ENCODE measurements at places on chromosomes 1 and 21. TPM values are rescaled to one million over a fixed set of nuclear protein-coding genes. Genes with fewer than 3 reads are reported as not detected.

DNA sequence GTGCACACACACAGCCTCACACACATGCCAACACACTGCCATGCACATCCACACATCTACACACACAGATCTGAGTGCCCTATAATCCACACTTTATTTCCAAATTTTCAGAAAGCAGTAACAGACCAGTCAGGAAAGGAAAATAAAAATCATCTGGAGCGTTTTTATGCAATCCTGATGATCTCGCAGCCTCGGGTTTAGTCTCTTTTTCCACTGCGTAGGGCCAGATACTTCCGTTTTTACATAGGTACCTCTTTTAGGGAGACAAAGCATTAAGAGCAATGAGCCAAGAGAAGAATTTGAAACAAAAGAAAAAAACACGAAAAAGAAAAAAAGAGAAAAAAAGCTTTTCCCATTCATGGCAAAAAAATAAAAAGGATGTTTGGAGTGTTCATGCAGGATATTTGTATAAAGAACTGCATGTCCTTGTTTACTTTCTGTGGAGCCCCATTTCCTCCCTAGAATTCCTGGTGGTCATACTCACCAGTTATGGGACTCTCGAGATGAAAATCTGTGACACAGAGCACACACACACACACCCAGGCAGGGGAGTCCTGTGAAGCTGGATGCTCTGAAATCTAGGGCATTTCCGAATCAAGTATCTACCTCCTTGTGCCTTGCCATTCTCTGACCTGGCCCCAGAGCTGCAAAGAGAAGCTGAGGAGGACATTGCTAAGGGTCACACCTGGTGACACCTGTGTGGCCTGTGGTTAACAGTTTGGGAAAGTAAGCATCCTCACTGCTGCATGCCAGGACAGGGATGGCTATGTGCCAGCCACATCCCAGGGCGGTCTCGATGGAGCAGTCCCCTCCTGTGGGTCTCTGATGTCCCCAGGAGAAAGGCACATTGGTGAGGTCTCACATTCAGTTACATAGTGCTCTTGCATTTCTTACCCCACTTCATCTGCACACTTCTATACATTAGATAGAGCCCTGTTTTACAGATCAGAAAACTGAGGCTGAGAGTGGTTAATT, 83.6 kb downstream of the RUNX1 start:
- no peak for DNase-seq

PRAMEF5 gene
- total RNA-seq = not detected

WNT9A gene
- 0.79 TPM for total RNA-seq

GRCh38 chr1:9281071-9281827, 11.4 kb upstream of the SPSB1 start:
- no peak for DNase-seq

- DNase-seq = no peak
Observed at GRCh38 chr1:239443361-239443760, 57.0 kb downstream of the CHRM3 start.

DNA sequence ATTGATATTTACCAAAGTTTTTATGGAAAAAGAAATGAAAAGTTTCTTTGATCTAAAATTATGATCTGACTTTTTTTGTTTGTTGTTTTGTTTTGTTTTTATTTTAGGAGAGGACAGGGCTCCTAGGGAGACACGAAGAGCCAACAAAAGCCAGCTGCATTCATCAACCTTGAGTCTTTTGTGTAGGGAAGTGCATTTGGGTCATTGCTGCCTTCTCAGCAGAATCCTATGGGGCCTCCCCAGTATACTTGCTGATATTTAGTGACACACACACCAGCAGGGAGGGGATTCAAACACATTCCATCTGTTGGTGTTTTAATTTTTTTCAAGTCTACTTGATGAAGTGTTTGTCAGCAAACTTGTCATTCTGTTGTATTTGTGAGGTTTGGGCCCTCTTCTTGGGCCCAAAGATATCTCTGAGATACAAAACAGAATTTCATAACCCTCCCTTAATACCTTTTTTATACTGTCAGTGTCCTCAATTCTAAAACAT, 203.5 kb downstream of the NTNG1 start:
- no peak for DNase-seq

DNA sequence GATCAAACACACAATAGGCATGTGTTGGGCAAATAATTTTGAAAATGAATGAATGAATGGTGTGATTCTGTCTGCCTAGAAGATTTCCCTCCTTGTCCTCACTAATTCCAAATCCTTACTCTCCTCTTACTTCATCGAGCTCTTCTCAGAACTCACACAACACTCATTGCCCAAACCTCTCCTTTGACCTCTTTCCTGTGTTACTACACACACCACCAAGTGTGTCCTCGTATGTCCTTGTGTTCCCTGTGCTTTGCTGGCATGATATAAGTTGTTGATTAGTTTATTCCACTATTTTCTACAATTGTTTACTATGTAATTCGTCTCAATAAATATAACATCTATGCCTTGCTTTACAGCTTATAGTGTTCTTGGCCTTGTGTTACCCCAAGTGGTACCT, 41.4 kb upstream of the GALNT2 start:
- no peak for DNase-seq

GRCh38 chr1:204502241-204502640, 7.6 kb upstream of the PIK3C2B start:
- no peak for DNase-seq

GRCh38 chr21:31752967-31753366, 21.0 kb upstream of the SCAF4 start:
- no peak for DNase-seq

DNA sequence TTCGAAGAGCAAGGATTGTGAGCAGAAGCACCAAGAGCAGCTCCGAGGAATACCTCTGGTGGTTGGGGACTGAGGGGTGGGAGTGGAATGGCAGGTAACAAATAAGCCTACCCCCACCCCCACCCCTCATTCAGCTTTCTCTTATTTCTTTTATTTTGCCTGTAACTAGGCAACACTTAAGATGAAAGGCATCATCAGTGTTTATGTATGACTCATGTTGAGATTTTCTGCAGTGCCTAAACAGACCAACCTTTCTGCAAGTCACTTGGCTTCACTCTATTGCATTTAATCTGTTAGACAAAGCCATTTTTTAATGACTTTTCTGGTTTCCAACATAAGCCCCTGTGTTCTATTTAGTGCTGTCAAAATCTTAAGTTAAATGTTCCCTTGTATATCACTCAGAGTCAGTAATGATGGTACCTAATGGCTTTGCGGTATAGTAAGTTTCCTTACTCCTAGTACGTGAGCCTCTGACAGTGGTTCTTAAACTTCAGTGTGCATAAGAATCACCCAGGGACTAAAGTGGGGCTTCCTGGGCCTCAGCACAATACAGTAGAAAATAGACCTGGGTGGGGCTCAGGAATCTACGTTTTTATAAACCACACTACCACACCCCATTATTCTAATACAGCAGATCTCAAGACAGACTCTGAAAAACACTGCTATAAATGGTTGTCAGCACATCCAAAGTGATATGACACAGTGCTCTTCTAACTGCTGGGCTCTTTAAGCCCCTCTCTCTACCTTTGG, 19.9 kb downstream of the CASQ2 start:
- DNase-seq = no peak

FAAP20 gene
- total RNA-seq = 29.8 TPM

AMY1C gene
- not detected for total RNA-seq

GRCh38 chr1:76826072-76826845, 41.0 kb upstream of the ST6GALNAC5 start:
- DNase-seq = no peak

HORMAD1 gene
- 7.7 TPM for total RNA-seq

DNA sequence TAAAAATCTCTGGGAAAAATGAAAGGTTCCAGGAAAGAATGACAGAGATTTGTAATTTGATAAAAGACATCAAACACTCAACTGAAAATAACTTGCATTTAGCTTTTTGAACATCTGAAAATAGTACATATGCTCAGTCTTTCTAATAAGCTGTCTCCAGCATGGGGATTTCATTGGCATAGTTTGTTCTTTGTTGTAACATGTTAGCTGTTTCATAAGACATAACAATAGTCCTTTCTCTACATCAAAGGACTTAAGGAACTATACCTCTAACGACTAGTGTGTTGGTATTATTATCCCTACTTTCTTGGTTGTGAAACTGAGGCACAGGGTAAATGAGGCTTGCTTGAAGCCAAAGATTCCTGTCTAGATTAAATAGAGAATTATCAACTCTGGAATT, 22.0 kb downstream of the EIF2B3 start:
- DNase-seq = no peak

- no peak for DNase-seq
Observed at GRCh38 chr1:119069682-119070081, 70.8 kb downstream of the WARS2 start.

- DNase-seq = no peak
Observed at GRCh38 chr1:232477728-232478127, 152.2 kb downstream of the SIPA1L2 start.

DNA sequence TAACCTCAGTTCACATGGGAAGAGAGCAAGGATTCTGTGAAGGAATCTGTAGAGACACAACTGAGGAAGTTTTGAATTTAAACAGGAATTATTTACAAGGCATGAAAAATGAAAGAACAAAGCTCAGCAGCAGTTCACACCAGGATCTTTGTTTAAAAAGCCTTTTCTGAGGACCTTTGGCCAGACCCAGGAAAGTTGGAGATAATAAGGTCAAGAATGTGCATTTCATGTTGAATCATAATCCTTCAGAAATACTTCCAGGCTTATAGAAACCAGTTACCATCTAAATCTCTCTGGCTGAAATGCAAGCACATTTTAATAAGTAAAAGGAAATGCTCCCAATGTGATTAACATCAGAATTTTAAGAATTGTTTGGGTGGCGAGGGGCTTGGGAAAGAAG, 2.7 kb downstream of the CLIC6 start:
- no peak for DNase-seq

DNA sequence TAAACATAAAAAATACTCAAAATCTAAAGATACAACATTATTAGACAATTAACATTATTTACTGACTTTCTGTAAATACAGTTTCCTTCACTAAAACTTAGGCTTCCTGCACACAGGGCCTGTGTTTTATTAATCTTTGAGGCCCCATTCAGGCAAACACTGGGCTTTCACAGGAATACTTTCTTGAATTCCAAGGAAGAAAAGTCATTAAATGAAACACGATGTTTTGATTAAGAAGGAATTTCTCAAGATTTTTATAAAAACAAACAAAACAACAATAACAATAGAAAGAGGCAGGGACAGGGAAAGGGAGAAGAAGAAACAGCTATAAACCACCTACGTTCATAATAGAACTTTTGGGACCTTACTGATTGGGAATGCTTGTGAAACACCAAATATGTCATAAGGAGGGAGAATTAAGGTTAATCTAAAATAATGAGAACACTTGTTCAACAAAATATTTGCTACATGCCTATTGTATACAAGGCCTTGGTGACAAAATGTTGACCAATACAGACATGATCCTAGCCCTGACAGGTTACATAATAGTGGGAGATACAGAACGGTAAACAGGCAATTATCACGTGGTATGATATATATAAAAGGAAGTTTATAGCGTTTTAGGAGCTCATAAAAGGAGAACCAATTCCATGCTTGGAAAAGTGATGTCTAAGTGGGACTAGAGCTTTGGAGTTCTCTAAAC, 3.6 kb downstream of the DDAH1 start:
- no peak for DNase-seq

- no peak for DNase-seq
Observed at GRCh38 chr1:108154314-108154713, 45.8 kb downstream of the SLC25A24 start.

DNA sequence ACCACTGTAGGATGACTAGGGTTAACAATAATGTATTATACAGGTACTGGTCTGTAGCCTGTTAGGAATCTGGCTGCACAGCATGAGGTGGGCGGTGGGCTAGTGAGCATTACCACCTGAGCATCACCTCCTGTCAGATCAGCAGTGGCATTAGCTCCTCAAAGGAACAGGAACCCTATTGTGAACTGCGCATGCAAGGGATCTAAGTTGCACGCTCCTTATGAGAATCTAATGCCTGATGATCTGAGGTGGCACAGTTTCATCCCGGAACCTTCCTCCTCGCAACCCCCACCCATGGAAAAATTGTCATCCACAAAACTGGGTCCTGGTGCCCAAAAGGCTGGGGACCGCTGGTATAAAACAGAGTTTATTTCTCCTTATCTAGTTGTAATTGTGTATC, 147.6 kb downstream of the FGGY start:
- no peak for DNase-seq

Measured in lower leg skin (tissue), 4 donors.